ENCODE measurements at places on chromosomes 16 and 17.

DNA sequence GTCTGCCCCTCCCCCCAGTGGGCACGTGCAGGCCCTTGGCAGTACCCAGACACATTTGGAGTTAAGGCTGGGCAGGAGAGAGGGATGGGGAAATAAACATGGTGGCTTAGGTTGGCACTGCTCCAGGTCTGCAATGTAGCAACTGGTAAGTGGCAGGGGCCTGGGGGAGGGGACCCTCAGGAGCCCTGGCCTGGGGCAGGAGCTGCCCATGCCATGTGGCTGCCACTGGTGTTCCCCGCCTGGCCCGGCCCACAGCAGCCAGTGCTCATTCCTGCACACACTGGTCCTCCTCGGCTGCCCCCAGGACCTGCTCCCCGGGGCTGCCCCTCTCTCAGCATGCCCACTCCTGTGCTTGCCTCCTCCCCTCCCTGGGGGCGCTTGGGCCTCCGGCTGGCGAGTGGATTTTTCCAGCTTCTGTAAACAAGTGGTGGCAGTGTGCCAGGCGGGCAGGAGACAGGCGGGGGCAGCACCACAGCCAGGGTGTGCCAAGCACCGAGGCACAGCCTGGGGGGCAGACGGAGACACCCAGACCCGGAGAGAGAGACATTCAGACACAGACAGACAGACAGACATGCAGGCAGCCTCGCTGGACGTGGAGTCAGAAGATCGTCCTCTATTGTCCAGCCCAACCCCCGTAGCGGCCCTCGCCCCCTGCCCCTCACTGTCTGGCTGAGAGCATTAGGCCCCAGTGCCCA, 9.4 kb downstream of the THRA start:
- no peak for DNase-seq

- peak; percentile 57 for DNase-seq
Measured at GRCh38 chr16:46789499-46790414, 41.2 kb downstream of the C16orf87 start.

DNA sequence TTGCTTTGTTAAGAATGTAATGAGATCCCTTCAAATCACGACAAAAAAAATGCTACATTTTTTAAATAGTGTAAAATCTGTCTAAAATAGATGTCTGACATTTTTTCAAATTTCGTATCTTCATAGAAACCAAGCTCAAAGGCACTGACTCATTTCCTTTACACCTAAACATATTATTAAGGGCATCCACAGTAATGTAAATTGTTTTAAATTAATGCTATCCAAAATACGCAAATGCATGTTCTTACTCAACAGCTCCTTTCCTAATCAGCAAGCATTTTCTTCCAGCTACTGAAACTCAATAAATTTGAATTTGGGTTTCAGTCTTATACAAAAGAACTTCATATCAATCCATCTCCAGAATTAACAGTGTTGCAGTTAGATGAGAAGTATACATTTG, 4.3 kb downstream of the C16orf87 start:
- no peak for DNase-seq

DNA sequence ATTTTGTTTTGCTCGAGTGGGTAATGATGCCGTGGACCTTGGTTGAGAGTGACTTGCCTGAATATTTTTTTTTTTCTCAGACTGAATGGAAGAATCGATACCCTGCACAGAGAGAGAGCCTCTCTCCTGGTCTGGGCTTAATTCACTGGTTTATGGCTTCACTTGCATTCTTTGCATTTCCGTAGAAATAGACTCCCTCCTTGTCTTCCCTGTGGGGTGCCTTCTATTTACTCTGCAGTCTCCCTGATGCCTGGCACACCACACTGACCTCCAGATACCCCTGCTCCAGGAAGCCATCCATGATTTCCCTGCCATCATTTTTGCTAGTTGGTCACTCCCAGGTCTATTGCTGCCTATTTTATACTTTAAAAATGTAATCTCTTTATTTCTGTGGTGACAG, 238.0 kb downstream of the SNX29 start:
- no peak for DNase-seq

DNA sequence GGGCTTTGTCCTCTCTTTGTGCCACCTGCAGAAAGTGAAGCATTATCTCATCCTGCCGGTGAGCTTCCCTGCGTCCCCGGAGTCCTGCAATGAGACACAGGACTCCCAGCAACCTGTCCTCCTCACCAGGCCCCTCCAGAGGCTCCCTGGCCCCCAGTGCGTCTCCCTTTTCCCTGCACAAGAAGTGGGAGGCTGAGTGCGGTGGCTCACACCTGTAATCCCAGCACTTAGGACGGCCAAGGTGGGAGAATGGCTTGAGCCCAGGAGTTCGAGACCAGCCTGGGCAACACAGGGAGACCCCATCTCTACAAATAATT, 8.4 kb downstream of the GRB7 start:
- no peak for DNase-seq

All from inflammatory macrophage (primary cell).